ENCODE measurements at places on chromosomes 5 and 9. TPM values are rescaled to one million over a fixed set of nuclear protein-coding genes. Genes with fewer than 3 reads are reported as not detected.

Gene PFN3
- total RNA-seq: not detected

Gene PIP5K1B
- total RNA-seq: 1.4 TPM

DNA sequence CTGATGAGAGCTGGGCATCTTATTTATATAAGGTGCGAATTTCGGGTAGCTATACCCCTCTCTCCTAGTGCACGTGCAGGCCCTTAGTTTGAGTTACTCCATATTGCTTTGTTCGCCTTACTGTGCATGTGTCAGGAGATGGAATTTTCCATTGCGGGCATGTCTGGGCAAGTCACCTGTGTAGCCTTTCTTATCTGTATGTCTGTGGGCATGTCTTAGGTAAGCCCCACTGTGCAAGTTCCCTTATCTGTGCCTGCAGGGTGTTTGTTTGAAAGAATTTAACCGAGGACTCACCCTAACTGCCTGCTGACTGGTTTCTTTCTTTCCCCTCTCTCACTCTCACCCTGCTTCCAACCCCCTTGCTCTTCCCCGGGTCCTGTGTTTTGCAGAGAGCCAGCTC is 140.7 kb upstream of the RANBP3L start:
- no peak overlapping the region for H3K27ac ChIP-seq
- no peaks in the 10 kb centered on the region for H3K27me3 ChIP-seq
- H3K4me1 ChIP-seq: no peaks in the 10 kb centered on the region
- no peak overlapping the region for H3K4me3 ChIP-seq

Gene FRMPD1
- 0.26 TPM for total RNA-seq

Measured in ovary (tissue), 10 donors.